Neural progenitor cell (in vitro differentiated cells): ENCODE measurements at places on chromosomes 1 and 21.

- DNase-seq, result no peak
These were observed 4.0 kb upstream of the HLX start for GRCh38 chr1:220875260-220875659.

DNA sequence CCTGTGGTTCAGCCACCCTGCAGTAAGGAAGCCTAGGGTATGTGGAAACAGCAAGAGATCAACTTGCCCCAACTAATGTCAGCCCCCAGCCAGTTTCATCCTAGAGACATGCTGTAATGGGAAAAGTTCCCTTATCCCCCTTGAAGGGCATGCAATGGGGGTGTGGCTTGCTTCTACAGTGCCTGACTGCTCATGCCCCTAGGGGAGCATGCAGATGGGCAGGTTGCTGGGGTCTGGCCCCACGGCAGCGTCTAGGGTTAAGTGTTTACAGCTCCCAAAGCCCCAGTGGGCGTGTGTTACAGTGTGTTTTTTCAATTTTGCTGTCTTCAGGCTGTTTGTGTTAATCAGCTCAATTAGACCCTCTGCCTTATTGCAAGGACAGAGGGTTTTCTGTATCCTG lies 1105.9 kb downstream of the AMY1C start:
- DNase-seq, result no peak

DNA sequence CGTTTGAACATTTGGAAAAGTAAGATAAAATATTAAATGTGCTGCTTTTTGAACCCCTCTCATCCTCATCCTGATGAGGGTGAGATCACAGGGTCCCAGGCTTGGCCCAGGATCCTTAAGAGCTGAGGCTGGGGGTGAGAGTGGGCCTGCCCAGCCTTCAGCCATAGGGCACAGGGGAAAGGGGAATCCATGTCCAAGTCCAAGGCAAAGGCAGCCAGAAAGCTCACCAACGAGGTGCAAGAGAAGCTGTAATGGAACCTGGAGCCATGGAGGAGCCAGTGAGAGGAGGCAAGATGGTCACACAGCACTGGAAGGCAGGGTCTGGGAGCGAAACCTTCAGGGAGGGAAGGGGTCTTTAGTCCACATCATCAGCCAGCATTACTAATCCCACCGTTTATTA lies 191.9 kb downstream of the RRAGC start:
- no peak for DNase-seq

DNA sequence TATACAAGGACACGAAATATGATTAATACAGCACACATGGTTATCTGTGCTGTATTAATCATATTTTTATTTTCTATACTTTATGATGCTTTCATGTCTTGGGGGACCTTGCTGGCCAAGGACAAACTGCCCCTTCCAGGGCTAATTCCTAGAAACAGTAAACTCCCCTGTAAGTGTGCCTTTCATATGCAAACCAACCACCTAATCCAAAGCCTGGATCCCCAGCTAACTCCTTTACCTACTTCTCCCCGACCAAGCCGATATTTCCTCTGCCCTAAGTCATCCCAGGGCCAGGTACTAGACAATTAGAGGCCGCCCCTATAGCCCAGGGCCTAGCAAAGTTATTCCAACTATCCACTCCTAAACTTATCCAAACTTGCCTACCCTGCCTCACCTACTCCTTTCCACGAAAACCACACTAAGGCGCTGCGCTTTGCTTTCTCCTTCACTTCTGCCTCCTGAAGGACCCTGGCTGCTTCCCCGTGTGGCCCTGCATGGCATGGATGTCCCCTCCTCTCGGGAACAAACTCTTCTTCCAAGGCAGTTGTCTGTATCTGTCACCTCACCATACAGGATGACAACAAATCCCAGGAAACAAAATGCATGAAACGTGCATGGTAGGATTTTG lies 10.2 kb downstream of the SH3BP5L start:
- DNase-seq, result no peak

DNA sequence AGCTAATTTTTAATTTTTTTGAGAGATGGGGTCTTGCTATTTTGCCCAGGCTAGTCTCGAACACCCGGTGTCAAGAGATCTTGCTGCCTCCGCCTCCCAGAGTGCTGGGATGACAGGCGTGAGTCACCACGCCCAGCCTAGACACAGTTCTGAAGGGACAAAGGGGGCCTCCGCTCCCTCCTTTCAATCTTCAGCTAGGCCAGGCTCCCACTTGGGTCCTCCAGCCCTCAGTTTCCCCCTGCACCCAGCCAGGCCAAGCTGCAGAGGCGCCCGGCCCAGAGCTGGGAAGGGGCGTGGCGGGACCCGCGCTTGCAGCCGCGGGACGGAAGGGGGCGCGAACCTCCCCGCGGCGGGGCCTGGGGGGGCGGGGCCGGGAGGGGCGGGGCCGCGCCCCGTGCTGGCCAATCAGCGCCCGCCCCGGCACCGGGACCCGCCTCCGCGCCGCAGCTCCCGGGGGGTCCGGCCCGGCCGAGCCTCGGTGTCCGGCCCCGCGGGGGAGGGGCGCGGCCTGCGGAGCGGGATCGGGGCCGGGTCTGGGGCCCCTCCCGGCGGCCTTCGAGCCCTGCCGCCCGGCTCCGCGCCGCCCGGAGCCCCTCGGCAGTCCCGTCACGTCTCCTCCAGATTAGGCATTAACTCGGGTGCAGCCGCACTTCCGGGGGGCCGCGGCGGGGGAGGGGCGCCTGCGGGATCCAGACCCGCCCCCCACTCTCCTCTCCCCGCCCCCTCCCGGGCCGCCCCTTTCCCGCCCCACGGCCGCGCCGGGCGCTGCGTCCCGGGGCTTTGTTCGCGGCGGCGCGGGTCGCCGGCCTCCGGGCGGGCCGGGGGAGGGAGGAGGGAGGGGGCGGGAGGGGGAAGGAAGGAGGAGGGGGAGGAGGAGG lies 559 bp upstream of the AGRN start:
- peak; percentile 95 for DNase-seq

- no peak for DNase-seq
These were observed 64.5 kb upstream of the GOLT1A start for GRCh38 chr1:204278251-204278650.
